ENCODE measurements at places on chromosomes 7 and 10. TPM values are rescaled to one million over a fixed set of nuclear protein-coding genes. Genes with fewer than 3 reads are reported as not detected.
A peak's percentile ranks its signal among the peaks of the same experiment; 100 is the strongest.

DNA sequence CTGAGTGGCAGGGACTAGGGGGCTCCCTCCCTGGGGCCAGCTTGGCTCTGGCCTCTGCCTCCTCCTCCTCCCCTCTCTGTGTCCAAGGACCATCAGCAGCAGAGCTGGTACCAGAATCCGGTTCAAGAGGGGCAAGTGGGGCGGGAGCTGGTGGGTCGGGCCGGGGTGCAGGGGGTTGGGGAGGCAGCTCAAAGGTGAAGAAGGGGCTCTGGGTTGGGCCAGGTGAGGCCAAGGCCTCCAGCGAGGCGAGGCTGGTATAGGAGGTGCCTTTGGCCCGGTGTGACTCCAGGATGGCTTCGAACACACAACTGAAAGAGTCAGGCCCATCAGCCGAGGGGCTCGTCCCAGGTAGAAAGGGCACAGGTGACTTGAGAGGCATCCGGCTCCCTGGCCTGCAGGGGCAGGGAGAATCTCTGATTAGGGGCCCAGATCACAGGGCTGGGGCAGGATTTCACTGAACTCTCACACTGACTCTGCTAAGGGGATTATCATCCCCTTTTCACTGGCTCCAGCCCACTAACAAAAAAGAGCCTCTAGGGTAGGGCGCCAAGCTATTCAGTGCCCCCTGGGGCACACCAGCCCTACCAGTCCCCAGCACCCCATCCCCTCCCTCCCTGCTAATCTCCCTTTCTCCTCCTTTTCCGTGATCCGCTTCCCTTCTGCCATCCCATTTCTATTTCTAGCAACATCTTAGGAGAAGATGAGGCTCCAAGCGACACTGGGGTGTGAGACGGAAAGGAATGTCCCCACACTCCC, 4.6 kb downstream of the PSD start:
- ATAC-seq: no peak

DNA sequence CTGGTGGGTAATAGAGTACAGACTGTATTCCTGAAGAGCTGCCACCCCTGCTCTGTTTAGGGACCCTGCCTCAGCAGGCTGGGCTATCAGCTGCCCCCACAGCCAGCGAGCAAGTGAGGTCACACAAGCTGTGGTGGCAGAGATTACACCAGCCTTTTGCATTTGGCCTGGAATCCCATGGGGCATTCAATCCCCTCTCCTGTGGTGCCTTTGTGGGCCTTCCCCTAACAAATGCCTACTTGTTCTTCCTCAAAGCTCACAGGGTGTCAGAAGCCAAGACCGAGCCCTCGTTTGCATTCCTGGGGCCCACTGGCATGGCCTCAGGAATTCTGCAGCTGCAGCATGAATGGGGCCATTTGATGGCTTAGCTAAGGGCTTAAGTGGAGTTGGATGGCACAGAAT, 212.7 kb upstream of the PHYHIPL start:
- ATAC-seq: no peak

DNA sequence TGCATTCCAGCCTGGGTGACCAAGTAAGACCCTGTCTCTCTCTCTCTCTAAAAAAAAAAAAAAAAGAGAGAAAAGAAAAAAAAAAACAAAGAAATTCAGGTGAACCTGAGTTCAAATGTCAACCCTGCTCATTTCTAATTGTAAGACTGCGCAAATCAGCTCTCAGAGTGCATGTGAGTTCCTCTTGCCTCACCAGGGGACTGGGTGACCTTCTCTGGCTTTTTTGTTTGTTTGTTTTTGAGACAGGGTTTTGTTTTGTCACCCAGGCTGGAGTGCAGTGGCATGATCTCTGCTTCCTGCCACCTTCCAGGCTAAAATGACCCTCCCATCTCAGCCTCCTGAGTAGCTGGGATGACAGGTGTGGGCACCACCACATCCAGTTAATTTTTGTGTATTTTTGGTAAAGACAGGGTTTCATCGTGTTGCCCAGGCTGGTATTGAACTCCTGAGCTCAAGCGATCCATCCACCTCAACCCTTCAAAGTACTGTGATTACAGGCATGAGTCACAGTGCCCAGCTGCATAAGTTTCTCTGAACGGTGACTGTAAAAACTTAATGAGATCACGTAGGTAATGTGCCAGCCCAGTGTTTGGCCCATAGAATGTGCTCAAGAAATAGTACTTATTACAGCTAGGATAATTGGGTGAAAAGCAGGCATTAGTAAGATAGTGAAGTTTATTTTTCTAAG, 45.3 kb upstream of the BAMBI start:
- no peak for ATAC-seq

- no peak for ATAC-seq
Observed at GRCh38 chr10:104446151-104446550, 92.5 kb downstream of the CFAP58 start.

- ATAC-seq: peak; percentile 63
Observed at GRCh38 chr7:117479225-117480054, at the start of gene CFTR. Gene CFTR (plus strand): TSS chr7:117480025. CDS start chr7:117480095, 70 bp downstream.

DNA sequence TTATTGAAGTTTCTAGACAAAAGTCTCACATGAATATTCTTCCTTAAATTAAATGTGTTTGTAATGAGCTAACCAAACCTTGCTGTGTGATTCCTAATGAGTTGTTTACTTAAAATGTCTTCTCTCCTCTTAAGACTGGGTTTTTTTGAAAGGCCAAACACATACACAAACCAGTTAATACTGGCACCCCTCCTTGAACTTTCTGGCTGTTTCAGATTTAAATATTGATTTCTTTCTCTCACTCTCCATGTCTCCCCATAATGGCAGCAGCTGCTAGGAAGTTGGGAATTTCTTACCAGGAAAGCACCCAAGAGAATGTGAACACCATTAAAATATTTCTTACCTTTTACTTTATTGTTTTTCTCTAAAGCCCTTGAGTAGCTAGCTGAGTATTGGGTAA, 11.4 kb upstream of the PTN start:
- no peak for ATAC-seq

DNA sequence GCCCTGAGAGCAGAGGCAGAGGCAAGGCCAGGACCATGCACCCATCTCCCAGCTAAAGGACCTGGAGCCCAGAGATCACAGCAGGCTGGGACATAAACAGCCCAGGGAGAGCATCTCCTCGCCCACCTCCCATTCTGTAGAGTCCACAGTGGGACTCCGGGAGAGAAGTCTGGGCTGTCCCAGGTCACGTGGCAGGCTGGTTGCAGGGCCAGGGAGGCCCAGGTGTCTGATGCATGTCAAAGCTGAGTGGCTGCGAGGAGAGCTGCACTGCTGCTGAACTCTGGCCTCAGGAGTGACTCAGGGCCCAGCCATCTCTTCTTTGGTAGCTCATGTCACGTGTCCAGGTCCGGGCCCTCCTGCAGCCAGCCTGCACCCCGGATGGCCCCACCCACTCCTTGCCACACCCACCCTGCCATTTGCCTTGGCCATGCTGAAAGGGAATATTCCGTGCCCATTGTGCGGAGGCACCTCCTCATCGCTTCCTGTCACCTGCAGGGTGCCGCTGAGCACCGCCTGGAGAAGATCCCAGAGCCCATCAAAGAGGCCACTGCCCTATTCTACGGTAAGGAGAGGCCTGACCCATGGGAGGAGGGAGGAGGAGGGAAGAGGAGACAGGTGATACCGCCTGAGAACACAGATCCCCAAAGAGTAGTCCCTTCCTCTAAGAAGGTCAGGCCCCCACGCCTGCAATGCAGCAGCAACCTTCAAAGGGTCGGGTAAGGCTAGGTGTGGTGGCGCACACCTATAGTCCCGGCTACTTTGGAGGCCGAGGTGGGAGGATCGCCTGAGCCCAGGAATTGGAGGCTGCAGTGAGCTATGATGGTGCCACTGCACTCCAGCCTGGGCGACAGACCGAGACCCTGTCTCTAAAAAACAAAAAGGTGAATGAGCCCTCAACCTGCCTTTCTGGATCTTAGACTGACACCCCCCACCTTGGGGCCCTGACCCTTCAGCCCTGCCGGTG, 12.6 kb upstream of the SH2B2 start:
- ATAC-seq: no peak

TMEM213 gene
- total RNA-seq: 0.25 TPM

TYW1B gene
- total RNA-seq: 4.5 TPM

TDRD1 gene
- not detected for total RNA-seq

ZNF438 gene
- 14.6 TPM for total RNA-seq

OR2A42 gene
- 0.16 TPM for total RNA-seq

AASS gene
- total RNA-seq: 77.0 TPM

EN2 gene
- 0.15 TPM for total RNA-seq

ABCC2 gene
- total RNA-seq: 0.62 TPM

ERCC6 gene
- total RNA-seq: 10.0 TPM

Measured in gastroesophageal sphincter (tissue), 4 donors.